ENCODE measurements at places on chromosomes 3 and 15.

GRCh38 chr15:52262364-52262763, 33.2 kb downstream of the MYO5C start:
- DNase-seq, result no peak

- no peak for DNase-seq
These were observed 71.9 kb upstream of the THSD4 start for GRCh38 chr15:71043373-71043772.

GRCh38 chr3:184724699-184725098, 12.8 kb upstream of the MAGEF1 start:
- no peak for DNase-seq

DNA sequence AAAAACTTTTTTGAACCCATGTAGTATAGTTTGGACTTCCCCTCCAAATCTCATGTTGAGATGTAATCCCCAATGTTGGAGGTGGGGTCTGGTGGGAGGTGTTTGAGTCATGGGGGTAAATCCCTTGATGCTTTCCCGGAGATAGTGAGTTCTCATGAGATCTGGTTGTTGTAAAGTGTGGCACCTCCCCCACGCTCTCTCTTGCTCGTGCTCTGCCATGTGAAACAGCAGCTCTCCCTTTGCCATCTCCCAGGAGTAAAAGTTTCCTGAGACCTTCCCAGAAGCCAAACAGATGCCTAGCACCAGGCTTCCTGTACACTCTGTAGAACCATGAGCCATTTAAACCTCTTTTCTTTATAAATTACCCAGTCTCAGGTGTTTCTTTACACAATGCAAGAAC, 16.0 kb upstream of the RNU6-1 start:
- DNase-seq, result no peak

DNA sequence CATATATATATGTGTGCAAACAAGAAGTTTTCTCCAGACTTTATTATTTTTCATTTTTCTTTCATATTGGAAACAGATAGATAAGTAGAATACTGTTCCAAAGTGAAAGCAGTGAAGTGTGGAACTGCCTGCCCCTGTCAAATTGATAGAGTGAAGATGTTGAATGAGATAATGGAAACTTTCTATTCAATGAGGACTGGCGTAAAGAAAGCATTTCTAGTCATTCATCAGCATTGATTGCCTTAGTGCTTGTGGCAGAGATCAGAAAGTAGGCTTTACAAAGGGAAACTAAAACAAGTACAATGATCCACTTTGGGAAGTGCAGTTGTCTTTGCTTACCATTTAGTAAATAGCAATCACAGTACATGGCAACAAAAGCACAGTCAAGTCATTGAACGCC, 300.0 kb downstream of the CADM2 start:
- DNase-seq, result no peak

DNA sequence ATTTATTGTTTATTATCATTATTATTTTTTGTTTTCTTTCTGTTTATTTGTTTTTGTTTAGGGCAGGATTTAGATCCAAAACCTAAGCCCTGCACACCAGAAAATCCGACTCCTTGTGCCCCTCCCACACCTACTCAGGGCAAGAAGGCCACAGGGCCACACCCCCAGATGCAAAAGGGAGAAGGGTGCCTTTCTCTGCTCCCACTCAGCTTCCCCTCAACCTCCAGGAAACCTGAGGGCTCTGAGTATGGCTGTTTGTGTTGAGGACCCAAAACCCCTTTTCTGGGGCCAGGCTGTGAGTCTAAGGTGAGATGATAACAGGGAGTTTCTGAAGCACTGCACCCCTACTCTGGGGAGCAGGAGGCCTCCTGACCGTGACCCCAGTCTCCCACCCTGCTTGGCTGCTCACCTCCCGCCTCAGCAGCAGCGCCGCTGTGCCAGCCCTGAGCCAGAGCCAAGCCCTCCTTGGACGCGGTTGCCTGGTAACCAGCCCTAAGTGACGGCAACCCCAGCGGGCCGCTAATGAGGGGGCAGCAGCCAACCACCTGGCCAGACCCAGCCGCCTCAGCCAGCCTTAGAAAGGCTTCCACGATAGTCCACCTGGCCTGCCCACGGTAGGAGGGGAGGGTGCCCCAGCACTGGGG, 6.4 kb upstream of the C15orf39 start:
- DNase-seq, result peak; percentile 74

- no peak for DNase-seq
These were observed 8.7 kb upstream of the RFX7 start for GRCh38 chr15:56252386-56252785.

DNA sequence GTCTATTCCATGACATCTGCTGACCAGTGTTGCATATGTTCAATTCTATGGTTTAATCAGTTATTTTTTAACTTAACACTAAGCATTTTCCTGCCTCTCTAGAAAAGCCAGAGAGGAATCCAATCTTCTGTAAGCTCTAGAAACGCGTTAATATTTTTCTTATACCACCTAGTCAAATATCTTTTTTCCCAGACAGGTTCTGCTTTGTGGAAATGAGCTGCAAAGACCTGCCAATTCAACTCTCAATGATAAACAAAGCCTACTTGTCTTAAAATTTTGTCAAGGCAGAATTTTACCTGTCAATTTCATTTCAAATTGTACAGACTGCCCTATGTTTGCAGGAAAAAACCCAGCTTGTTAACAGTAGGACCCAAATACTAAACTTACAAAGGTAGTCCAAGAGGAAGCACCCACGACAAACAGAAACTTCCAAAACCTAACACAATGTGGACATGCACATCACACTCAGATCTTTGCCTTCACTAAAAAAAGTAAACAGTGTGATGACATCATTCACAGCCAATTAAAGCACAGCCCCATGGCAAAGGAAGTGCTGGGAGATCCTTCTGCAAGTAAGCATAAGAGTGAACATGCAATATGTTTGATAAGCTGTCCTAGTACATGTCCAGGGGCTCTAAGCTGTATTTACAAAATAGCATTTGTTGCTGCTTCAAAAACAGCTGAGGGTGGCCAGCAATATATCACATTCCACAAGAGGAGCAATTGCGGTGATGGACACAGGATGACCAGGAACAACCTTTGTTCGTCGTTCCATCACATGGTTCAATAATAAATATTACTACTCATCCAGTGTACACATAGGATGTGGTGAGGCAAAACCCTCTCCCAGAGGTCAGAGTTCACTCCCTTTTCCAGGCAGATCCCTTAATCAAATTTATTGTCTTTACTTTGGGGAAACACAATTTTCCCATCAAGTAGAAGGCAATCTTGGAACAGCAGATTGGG, 139.4 kb upstream of the TSC22D2 start:
- no peak for DNase-seq

DNA sequence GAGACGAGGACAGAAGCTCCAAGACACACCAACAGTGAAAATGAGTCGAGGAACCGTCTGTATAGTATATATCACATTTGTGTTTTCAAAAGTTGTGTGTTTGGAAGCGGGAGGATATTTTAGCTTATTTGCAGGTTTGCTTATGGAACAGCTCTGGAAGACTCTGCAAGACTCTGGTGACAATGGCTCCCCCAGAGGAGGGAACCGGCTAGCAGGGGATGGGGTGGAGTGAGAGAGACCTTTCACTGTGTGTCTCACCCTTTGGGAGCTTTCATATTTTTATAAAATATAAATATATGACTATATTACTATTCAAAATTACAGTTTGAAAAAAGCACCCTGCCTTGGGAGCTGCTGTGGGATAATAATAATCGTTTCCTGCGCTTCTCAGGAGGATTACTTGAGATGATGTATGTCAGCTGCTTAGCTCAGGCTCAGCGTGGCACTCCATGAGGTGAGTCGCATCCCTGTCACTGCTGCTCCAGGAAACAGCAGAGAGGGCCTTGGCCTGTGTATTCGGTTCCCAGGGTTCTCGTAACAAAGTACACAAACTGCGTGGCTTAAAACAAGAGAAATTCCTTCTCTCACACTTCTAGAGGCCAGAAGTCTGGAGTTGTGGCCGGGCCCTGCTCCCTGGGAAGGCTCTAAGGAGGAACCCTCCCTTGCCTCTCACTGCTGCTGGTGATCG, 183.9 kb downstream of the FAM43A start:
- DNase-seq, result no peak

DNA sequence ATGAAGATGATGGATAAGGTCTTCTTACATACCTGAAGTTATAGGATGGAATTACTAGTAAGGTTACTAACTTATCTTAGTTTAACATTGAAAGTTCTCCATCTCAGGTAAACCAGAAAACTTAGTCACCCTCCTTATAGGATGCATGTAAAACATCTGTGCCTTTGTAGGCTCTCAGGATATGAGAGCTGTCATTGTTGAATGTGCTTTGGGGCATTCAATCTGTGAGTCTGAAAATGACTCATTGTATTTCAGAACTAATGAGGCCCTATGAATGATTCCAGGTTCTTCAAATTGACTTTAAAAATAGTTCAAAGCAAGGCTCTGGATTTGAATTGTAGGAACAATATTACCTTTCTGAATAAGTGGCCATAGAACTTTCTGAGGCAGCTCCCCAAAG, 237.7 kb upstream of the AZI2 start:
- DNase-seq, result no peak

DNA sequence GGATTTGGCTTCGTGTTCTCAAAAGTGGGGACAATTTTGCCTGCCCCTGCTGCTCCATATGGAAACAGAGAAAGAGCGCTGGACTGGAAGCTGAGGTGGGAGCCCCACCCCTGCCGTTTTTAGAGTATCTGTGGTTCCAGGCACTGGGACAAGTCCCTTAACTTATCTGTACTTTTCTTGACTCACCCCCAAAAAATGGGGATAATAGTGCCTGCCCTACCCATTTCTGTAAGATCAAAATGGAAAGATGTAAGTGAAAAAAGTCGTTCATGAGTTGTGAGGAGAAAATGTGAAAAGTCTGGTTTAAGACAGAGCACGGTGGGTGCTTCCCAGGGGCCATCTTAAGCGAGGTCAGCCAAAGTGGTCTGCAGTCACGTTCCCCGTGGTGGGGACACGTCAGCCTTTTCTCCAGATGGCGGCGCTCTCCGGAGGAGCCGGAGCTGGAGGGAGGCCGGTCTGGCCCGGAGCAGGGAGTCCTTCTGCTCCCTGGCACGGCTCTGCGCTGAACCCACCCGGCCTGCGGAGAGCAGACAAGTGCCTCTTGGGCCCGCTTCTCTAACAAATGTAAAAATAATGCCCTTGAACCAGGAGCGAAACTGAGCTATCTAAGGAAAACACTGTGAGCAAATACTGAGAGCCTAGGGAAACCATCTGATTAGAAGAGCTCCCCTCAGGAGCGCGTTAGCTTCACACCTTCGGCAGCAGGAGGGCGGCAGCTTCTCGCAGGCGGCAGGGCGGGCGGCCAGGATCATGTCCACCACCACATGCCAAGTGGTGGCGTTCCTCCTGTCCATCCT, at the start of gene CLDN18:
Gene CLDN18, plus strand, starts transcription at position 690 of the 797 bp plus-strand sequence. Its CDS starts 61 bp downstream, at position 751.
- no peak for DNase-seq

DNA sequence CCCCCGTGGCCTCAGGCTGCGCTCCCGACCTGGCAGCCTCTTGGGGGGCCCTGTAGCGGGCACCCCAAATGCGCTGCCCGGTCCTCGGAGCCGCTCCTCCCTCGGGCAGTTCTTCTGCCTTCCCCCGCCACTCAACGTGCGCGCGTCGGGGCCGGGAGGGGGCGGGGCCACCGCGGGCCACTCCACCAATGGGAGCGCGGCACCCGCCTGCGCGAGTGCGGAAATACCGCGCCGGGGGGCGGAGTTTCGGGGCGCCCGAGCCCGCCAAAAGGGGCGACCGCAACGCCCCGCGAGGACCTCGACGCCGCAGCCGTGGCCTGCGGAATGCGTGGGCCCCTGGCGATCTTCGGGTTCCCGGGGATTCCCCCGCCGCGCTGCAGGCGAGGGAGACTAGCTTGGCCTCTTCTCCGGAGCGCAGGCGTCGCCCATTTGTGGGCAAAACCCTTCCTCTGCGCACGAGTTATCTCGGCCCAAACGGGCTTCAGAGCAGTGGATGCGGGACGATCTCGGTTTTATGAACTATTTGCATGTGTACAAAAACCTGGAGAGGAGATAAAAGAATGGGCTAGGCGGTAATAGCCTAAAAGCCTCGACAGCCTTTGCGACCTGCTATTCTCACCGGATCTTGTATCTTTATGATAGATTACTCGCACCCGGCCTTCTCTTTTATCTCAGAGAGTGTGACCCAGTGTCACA, at the start of gene TASOR:
Gene TASOR, minus strand, starts transcription at position 144 of the 696 bp plus-strand sequence. CDS start 259 bp downstream, outside the sequence.
- peak; percentile 83 for DNase-seq

DNA sequence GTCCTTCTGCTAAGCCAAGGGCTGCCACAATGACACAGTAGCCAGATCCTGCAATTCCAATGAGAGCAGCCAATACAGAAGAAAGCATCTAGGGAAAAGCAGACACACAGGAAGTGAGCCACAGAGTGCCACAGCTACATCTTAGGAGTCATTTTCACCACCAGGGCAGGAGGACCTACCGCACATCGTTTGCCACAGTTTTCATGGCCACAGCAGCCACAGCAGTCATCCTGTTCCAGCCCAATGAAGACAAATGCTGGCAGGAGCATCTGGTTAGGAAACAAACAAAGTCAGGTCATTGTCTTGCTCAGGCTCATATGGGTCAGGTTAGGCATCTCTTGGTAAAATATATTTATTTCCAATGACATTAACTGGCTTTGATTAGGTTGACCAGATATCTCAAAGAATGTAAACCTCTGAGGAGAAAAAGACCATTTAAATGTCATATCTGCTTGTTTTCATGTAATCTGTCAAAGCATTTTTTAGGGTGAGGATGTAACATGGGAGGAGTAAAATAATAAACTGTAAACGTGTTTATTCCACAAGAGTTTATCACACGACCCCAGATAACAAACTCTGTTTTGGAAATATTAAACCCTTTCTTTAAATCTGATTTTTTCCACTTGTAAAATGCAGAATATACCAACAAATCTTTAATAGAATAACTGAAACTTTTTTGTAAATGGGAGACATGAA, 1.8 kb downstream of the TM4SF1 start:
- DNase-seq, result no peak

DNA sequence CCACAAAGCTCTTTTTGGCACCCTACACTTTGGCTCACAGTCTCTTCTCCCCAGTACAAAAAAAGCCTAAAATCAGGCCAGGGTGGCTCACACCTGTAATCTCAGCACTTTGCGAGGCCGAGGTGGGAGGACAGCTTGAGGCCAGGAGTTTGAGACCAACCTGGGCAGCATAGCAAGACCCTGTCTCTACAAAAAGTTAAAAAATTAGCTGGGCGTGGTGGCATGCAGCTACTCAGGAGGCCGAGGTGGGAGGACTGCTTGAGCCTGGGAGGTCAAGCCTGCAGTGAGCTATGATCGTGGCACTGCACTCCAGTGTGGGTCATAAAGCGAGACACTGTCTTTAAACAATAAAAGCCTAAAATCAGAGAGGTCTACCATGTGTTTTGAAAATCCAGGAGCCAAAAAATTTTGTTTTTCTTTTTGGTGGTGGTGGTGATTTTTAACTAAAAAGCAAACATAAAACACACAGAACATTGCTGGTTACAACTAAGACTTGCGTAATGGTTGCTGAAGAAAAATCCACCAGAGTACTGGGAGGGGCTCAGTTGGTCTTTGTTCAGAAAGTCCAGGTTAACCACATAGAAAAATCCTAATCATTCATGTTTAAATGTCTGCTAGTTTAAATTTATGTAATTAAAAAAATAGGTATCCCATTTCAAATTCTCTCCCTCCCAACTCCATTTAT, 1.6 kb upstream of the MAN2C1 start:
- no peak for DNase-seq

GRCh38 chr15:98568382-98569017, 79.8 kb upstream of the IGF1R start:
- DNase-seq, result no peak

All from SJCRH30 (cell line).